Epithelial cell of proximal tubule (primary cell): ENCODE measurements at places on chromosomes 3 and 15.

- DNase-seq: no peak
These were observed 7.8 kb downstream of the CAMK1 start for GRCh38 chr3:9761919-9762318.

DNA sequence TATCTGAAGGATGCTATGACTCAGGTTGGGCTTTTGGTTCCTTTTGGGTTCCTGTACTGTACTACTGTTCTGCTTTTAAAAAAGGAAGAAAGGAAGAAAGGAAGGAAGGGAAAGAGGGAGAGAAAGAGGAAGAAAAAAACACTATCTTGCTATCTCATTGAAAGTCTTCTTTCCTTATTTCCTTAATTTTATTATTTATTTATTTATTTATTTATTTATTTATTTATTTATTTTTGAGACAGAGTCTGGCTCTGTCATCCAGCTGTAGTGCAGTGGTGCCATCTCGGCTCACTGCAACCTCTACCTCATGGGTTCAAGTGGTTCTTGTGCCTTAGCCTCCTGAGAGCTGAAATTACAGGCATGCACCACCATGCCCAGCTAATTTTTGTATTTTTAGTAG lies 198.9 kb upstream of the SOX2 start:
- no peak for DNase-seq

DNA sequence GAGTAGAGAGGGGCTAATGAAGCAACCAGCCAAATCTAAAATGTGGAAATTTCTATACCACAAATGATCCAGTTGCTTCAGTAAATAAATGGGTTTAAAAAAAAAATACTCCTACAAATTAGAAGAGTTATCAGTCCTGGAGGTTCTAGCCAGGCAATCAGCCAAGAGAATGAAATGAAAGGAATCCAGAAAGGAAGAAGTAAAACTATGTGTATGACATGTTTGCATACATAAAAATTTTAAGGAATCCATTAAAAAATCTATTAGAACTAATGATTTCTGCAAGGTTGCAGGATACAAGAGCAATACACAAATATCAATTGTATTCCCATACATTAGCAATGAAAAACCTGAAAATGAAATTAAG lies 9.6 kb downstream of the MESP2 start:
- no peak for DNase-seq

- DNase-seq: no peak
These were observed 9.9 kb upstream of the BRPF1 start for GRCh38 chr3:9721700-9722060.

- DNase-seq: no peak
These were observed 43.7 kb downstream of the PCSK6 start for GRCh38 chr15:101445562-101446517.

DNA sequence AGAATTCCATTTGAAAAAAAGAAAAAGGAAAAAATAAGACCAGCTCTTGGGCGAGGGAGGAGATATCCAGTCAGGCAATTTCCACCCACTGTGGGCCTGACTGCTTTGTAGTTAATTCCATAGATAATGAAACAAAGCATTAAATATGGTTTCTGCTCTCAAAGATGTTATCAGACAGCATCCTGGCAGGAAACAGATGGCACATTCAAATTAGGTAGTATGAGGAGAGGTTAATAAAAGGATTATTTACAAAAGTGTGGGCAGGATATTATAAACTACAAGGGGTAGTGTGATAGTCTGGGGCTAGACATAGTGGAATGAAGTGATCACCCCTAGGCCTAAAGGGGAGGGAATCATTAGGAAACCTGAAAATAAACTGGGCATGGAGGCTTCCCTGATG lies 193.2 kb downstream of the CLSTN2 start:
- no peak for DNase-seq

DNA sequence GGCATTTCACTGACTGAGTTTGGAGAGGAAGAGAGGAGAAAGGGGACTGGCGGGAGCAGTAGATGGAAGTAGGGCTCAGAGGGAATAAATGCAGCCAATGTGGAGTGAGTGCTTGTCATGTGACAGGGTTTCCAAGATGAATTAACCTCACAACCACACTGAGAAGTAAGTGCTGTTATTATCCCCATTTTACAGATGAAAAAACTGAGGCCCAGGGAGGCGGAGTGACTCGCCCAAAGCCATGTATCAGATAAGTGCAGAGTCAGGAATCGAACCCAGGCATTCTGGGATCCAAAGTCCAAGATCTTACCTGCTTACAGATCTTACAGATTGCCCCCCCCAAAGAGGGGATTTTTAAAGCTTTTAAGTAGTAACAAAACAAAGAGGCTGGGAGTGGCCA lies 207.2 kb downstream of the SHQ1 start:
- DNase-seq: no peak

- no peak for DNase-seq
These were observed 86.1 kb downstream of the SAMMSON start for GRCh38 chr3:70085613-70086012.

DNA sequence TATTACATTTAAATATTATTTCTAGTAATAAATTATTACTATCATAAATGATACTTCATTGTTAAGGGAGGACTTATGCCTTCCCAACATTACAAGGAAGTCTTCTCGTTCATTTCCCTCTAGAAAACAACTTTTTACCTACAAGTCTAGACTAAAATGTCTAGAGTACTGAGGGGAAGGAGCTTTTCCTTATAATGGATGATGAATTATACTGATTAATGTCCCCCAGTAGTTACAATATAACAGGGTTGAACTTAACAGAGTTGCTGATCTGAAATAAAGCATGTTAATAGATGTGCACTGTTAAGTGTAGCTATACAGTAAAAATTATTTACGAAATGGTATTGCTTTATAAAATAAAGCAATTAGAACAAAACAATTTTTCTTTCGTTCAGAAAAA lies 2.7 kb upstream of the MNS1 start:
- no peak for DNase-seq

DNA sequence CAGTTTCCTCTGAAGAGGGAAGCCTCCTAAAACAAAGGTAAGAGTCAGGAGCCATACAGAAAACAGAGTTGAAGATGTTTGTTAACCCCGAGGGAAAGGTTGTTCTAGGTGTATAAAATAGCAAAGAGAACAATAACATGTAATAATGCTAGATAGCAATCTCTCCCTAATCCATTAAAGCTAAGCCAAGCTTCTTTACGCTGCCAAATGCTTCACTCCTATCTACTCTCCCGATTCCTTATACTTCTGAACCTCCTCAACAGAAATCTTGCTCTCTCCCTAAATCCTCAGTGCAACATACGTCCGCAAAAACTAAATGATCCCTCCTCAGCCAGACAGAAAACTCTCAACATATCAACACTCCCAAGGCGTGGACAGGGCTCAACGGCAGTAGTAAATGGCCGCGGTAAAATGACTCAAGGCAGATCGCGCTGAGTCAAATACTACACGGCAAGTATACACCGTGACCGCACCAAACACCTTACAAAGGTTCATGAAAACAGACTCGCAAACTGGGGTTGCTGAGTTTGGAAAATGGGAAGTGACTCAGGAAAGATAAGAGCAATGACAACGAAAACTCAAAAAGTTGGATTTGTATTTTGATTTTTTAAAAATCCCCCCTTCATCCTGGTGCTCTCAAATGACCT lies 682 bp downstream of the CLDND1 start:
- no peak for DNase-seq

GRCh38 chr15:42228036-42228435 lies 19.9 kb upstream of the VPS39 start:
- DNase-seq: no peak

GRCh38 chr3:102733791-102734563 lies 299.2 kb downstream of the ZPLD1 start:
- DNase-seq: peak; percentile 20

- DNase-seq: no peak
These were observed 22.1 kb upstream of the CMSS1 start for GRCh38 chr3:99795573-99795972.

DNA sequence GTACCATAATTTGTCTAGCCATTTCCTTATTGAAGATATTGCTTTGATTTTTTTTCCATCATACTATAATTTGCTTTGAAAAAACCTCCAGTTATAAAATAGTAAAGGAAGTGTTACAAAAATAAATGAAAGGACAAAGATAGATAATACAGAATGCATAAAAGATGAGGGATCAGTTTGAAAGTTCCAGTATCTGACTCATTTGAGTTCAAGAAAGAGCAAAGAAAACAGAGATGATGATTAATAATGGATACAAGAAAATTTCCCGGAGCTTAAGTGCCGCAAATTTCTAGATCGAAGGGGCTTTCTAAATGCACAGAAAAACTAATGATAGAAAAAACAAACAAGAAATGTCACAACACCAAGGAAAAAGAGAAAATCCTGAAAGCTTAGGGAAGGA lies 4.3 kb downstream of the WDR48 start:
- no peak for DNase-seq

- DNase-seq: no peak
These were observed 32.3 kb downstream of the PRR20G start for GRCh38 chr3:127255516-127255915.

DNA sequence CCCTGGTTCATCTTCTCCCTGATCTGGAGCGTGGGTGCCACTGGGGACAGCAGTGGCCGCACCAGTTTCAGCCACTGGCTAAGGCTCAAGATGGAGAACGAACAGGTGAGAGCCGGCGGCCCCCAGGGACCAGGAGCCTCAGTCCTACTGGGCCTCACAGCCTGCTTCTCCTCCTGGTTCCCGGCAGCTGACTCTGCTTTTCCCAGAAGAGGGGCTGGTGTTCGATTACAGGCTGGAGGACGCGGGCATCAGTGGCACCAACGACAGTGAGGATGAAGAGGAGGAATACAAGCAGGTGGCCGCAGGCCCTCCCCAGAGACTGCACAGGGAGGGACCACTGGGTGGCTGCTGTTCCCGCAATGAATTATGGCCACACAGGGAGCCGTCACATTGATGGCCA lies 54.4 kb downstream of the DNAH1 start:
- DNase-seq: no peak

DNA sequence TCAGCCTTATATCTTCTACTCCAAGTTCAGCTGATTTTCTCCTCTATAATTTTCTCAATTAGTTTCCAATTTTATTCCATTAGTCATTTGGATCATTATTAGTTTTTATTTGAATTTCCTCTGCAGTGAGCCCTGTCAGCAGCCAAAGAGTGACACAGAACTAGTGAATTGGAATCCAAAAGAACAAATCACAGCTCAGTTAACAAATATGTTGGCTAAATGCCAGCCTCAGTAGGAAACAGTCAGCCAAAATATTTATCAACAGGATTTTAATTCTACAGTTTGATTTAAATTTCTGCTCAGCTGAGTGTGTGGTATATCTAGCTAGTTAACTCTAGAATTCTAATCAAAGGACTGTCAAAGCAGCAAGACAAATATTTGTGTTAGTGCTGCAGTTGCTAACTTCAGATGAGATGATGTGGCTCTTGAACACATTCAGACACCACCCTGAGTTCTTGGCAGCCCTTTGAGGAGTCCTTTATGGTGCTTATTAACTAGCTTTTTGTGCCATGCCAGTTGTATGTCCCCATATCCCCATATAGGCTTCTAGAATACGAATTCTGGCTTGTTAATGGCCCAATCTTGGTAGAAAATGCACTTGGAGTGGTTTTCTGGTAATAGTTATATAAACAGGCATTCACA lies 194.5 kb downstream of the CPNE4 start:
- peak; percentile 1 for DNase-seq

GRCh38 chr3:188884299-188885043 lies 287.3 kb upstream of the TPRG1 start:
- no peak for DNase-seq

GRCh38 chr3:43638594-43639447 lies 17.0 kb upstream of the ANO10 start:
- no peak for DNase-seq

GRCh38 chr3:54131026-54131605 lies 8.8 kb downstream of the CACNA2D3 start:
- DNase-seq: no peak

- DNase-seq: no peak
These were observed 7.0 kb downstream of the SFMBT1 start for GRCh38 chr3:53038679-53039375.

DNA sequence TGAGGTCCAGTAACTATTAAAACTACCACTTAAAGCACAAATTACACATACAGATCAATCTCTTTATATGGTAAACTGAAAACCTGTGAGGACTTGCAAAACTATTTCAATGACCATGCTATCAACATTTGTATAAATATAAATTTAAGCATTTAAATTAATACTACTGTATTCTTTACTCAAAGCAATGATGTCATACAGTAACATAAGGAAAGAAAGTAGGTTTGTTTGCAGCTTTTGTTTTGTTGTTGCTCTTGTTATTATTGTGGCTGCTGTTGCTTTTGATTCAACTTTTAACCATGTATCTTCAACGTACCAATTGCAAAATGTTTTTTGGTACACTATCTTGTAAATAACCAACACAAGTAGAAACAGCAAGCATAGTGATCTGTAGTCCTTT lies 22.0 kb downstream of the CBLB start:
- no peak for DNase-seq

GRCh38 chr15:80207887-80208286 lies 44.1 kb downstream of the CTXND1 start:
- DNase-seq: peak; percentile 86

GRCh38 chr3:25150199-25150598 lies 277.9 kb upstream of the RARB start:
- DNase-seq: no peak

GRCh38 chr15:69808756-69809155 lies 289.0 kb downstream of the TLE3 start:
- no peak for DNase-seq

GRCh38 chr3:115428841-115429240 lies 194.5 kb upstream of the GAP43 start:
- no peak for DNase-seq

GRCh38 chr15:50390554-50391264 lies 33.5 kb upstream of the USP8 start:
- DNase-seq: no peak

- DNase-seq: no peak
These were observed at the start of gene NAALADL2 for GRCh38 chr3:174859114-174859735. Gene NAALADL2 (plus strand): TSS chr3:174859334.

DNA sequence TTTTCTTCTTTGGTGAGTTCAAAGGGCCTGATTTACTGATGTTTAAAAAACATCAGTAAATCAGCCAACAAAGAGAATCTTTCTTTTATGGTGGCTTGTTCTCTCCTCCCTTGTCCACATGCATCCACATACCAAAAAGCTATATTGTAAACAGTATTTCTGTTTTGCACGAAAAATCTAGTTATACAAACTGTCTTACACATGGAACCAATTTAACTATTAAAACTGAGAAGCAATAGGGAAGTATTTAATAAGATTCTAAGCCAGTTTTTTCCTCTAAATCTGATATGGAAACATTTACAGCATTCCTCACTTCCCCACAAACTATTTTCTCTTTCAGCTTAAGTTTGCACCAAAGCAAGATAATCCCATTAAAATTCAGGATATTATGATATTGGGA lies 110.8 kb upstream of the ICE2 start:
- DNase-seq: no peak

- DNase-seq: no peak
These were observed 28.7 kb downstream of the ATP13A3 start for GRCh38 chr3:194458131-194458530.

DNA sequence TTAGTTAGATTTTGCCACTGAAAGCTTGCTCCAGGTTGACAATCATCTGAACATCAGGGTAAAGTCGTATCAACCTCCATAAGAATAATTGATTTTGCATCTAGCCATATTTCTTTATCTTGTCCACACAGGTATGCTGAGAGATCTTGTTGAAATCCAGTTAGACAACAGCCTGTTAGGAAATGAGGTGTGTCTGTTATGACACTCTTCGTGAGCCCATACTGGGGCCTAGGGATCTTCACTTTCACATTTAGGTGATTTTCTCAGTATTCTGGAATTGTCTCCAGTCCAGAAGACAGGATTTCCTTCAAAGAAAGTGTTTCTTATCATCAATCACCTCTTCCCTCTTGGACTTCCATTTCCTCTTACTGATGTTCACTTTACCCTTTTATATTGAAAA lies 18.1 kb downstream of the DNAJB11 start:
- DNase-seq: no peak

- DNase-seq: no peak
These were observed 8.8 kb upstream of the SLC6A6 start for GRCh38 chr3:14393440-14394106.
